ENCODE measurements at places on chromosomes 16 and 17.

DNA sequence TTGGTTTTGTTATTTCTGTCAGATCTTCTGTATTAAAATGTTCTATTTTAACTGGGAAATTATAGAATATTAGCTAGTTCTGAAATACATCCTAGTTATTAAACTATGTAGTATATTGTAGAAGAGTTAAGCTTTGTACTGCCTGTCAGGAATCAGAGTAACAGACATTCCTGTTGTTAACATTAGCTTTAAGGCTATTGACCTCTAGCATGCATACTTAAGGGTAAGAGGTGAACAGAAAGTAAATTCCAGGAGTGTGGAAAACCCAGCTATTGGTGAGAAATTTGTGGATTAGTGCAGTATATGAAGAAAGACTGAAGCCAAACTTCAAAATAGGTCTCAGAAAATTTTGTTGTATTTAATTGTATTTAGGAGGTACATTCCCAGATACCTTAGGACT, 111.3 kb downstream of the CHD9 start:
- no peak for DNase-seq

DNA sequence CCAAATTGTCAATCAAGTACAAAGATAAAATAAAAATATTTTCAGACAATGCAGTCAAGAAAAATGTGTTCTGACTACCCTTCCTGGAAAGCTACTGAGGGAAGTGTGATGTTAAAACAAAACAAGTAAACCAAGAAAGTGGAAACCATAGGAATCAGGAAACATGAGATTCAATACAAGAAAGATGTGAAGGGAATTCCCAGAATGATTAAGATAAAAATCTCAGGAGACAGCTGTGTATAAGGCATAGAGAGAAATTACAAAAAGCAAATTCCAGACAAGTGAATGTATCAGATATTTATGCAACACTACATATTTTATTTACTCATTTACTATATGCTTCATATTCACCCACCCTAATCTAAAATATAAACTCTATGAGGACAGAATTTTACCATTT, 32.2 kb downstream of the TRIM37 start:
- no peak for DNase-seq

GRCh38 chr17:56751145-56751738, 82.5 kb downstream of the C17orf67 start:
- no peak for DNase-seq

DNA sequence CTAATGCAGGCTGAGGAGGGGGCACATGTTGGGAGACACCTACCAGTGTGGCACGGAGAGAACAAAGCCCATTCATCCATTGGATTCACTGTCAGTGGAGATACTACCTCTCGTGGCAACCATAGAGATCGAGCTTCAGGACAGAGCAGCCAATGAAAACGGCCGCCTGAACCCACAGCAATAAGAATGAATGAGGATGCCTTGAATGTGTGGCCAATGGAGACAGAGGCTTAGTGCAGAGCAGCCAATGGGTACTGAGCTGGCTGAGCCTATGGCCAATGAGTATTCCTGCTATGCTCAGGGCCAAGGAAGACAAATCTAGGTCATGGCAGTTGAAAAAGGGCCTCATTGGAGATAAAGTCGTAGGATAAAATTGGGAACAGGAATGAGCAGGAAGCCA, 10.9 kb downstream of the ARHGEF15 start:
- DNase-seq, result no peak

DNA sequence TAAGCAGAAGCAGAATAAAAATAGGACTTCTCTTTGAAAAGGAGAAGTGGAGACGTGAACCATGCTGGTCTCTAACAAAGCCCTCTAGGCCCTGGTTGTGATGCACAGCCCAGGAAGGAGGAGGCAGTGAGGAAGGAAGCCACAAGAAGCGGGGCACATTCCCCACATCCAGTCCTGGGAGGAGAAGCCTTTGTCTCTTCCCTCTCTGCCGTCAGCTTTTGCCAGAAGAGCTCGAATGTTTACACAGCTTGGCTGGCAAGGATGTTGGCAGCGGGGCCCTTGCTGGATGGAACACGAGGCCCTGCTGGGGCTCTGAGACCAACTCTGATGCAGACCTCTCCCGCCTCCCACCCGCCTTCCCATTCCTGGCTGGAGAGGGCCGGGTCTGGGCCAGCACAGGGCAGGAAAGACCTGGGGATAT, 91.3 kb downstream of the MAF start:
- DNase-seq, result peak; percentile 61

DNA sequence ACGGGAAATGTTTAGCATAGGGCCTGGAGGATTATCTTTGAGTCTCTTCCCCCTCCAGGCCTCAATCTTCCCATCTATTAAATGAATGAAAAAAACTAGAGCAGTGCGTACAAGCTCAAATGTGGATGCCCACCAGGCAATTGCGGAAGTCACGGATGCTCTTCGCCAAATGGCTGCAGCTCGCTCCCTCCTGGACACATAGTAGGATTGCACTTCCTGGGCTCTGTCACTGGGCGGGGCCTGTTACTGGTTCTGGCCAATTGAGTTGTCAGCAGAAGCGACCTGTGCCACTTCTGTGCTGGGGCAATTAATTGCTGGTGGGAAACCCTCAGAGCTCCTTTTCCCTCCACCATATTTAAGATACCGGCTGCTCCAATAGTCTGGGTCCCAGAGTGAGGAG, 168.2 kb upstream of the IRX6 start:
- no peak for DNase-seq

- no peak for DNase-seq
Observed at GRCh38 chr17:3503285-3503684, 27.5 kb downstream of the ASPA start.

GRCh38 chr16:49740256-49740655, 115.7 kb downstream of the ZNF423 start:
- DNase-seq, result no peak

DNA sequence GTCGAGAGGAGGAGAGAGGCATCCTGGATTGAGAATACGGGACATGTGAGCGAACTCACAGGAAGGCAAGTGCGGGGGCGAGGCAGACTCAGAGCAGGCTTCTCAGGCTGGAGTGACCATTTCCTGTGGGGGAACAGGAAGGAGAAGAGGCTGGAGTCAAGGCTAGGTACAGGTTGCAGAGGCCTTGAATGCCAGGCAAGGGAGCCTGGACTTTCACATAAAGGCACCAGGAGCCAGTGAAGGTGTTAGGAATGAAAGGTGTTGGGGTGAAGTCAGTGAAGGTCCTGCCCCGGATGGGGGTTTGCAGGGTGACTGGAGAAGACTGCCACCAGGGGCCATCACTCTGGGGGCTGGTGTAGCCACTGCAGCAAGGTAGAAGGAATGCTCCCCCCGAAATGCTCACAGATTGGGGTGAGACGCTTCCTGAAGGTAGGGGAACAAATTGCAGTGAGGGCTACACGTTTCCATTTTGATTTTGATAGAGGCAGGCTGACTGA, 5.3 kb upstream of the GPRC5C start:
- DNase-seq, result no peak

- peak; percentile 46 for DNase-seq
Observed at GRCh38 chr16:68190736-68191510, 45.0 kb downstream of the ESRP2 start.

DNA sequence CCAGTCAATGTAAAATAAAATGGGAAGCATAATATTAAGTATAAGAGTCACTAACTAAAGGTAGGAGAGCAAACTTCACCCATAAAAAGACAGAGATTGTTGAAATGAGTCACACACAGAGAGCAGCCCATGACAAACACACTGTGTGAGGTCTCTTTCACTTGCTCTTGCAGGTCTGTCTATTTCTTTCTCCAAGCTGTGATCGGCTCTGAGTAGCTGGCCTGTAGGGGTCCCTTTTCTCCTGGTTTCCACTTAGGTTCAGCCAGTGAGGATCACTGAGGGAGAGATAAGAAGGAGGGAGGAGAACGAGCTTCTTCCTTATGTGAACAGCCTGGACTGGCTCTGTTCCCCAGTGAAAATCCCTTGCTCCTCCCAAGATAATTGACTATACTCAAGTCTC, 133.7 kb upstream of the HS3ST3A1 start:
- DNase-seq, result no peak

DNA sequence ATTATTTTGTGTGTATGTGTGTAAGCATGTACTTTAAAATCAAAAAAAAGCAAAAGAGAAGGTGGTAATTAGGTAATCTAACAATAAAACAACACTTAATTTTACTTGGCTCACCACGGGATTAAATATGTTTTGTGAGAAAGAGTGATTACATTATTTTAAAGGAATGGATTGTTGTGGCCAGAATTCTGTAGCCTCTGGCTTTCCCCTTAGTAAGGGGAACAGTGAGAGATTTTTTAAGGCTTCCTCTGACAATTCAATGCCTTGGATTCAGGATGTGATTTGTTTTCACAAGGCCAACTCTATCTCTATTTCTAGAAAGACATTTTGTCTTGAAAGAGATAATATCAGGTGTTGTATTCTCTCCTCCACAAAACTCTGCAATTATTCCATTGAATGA, 560.3 kb upstream of the CDH8 start:
- no peak for DNase-seq

DNA sequence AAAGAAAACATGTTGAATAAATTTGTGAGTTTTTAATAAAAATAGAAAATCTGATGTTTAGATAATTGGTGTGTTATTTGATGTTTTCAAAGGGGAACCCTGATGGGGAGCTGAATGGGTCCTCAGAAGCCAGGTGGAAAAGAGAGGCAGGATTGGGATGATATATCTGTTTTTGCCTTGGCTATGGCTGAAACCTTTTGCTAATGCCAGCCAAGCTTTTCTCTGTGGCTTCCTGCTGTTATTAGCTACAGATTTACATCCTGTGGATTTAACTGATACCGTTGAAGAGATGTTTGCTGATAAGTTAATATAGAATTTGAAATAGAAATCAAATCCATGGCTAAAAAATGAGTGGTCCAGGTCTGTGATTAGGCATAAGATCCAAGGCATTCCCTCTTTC, 4.2 kb upstream of the AATF start:
- DNase-seq, result no peak

DNA sequence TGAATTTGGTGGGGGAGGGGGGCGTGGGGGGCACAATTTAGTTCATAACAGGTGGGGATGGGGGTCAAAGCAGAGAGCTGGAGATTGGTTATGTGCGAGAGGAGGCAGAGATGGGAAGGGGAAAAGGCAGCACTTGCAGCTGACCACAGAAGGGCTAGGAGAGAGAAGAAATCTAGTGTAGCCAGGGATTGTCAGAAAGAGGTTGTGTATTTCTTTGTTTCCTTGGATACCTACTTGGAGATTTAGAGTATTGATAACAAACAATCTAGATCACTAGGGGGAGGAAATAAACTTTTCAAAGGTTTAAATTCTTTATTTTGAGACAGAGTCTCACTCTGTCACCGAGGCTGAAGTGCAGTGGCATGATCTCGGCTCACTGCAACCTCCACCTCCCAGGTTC, 47.1 kb upstream of the YPEL2 start:
- DNase-seq, result no peak

GRCh38 chr17:45021607-45022287, 29.7 kb downstream of the DCAKD start:
- DNase-seq, result peak; percentile 25

GRCh38 chr17:61159221-61159814, 240.3 kb upstream of the TBX2 start:
- no peak for DNase-seq

GRCh38 chr16:69424053-69424934, at the start of gene CYB5B:
TSS of gene CYB5B (plus strand) at chr16:69424619. CDS start at chr16:69424684, 65 bp downstream.
- DNase-seq, result peak; percentile 96

Data from hippocampal formation (tissue), 2 donors.